A549 treated with CORT108297 at 1 μM for 4 hours (cell line): ENCODE measurements at places on chromosomes 3 and 15. TPM values are rescaled to one million over a fixed set of nuclear protein-coding genes. Genes with fewer than 3 reads are reported as not detected.

Gene LTK
- total RNA-seq, result 0.06 to 0.12 TPM (median 0.09 TPM) in 5 replicates

Gene GUCA1C
- not detected in 5 replicates for total RNA-seq

Gene SLC24A5
- not detected in 5 replicates for total RNA-seq

Gene DNAH12
- 0.03 to 0.15 TPM (median 0.13 TPM) in 5 replicates for total RNA-seq

Gene TRH
- total RNA-seq, result not detected in 5 replicates

Gene OR5K4
- not detected in 5 replicates for total RNA-seq

Gene MBD4
- total RNA-seq, result 21.1 to 26.4 TPM (median 21.9 TPM) in 5 replicates

Gene IGSF11
- total RNA-seq, result 3.0 to 6.1 TPM (median 5.6 TPM) in 5 replicates

Gene DOCK3
- total RNA-seq, result 0.27 to 0.40 TPM (median 0.39 TPM) in 5 replicates

Gene STRIT1
- not detected in 5 replicates for total RNA-seq

Gene POPDC2
- total RNA-seq, result 0.19 to 0.32 TPM (median 0.27 TPM) in 4 of 5 replicates, not detected in the other

Gene TMCO5A
- total RNA-seq, result not detected in 5 replicates

Gene HYAL2
- 17.4 to 28.8 TPM (median 25.6 TPM) in 5 replicates for total RNA-seq

Gene GOLGA6A
- 0.05 to 0.10 TPM (median 0.06 TPM) in 4 of 5 replicates, not detected in the other for total RNA-seq

Gene PCBP4
- 10.8 to 15.6 TPM (median 14.3 TPM) in 5 replicates for total RNA-seq

Gene LRRC15
- total RNA-seq, result 0.10 to 0.17 TPM (median 0.17 TPM) in 5 replicates

Gene TCAIM
- total RNA-seq, result 6.8 to 10.2 TPM (median 7.8 TPM) in 5 replicates

Gene POMGNT2
- 6.3 to 9.5 TPM (median 8.7 TPM) in 5 replicates for total RNA-seq

Gene ROPN1
- not detected in 5 replicates for total RNA-seq

Gene ACTR8
- 15.5 to 17.5 TPM (median 16.7 TPM) in 5 replicates for total RNA-seq

Gene MESP2
- total RNA-seq, result 0.10 to 0.81 TPM (median 0.47 TPM) in 5 replicates

Gene STAC
- total RNA-seq, result 2.1 to 2.7 TPM (median 2.4 TPM) in 5 replicates

Gene ZNF662
- total RNA-seq, result not detected in 5 replicates

Gene MUSTN1
- 0.19 to 0.28 TPM (median 0.21 TPM) in 3 of 5 replicates, not detected in the others for total RNA-seq

Gene CRYBG3
- 5.7 to 9.8 TPM (median 6.4 TPM) in 5 replicates for total RNA-seq

Gene CHRM5
- total RNA-seq, result 0.02 TPM in 3 of 5 replicates, not detected in the others

Gene THAP10
- total RNA-seq, result 5.0 to 6.4 TPM (median 5.7 TPM) in 5 replicates

Gene GOLGA6L7
- total RNA-seq, result not detected in 5 replicates

Gene ASB14
- not detected in 5 replicates for total RNA-seq

Gene ACTRT3
- total RNA-seq, result 2.5 to 3.2 TPM (median 2.7 TPM) in 5 replicates

Gene GOLGA6L10
- 0.46 to 0.79 TPM (median 0.68 TPM) in 5 replicates for total RNA-seq

Gene FGF7
- total RNA-seq, result not detected in 5 replicates

Gene ACAP2
- total RNA-seq, result 5.9 to 8.8 TPM (median 7.7 TPM) in 5 replicates

Gene SPPL2A
- 84.6 to 104 TPM (median 96.3 TPM) in 5 replicates for total RNA-seq

Gene ADIPOQ
- not detected in 5 replicates for total RNA-seq
